NCI-H2171 (cell line): ENCODE measurements at places on chromosomes 4 and X.
A peak's percentile ranks its signal among the peaks of the same experiment; 100 is the strongest.

GRCh38 chr4:167966143-167966542 is 126.2 kb upstream of the ANXA10 start:
- no peak for DNase-seq

- DNase-seq, result no peak
Measured at GRCh38 chr4:163755013-163755412, 260.5 kb downstream of the TMA16 start.

- DNase-seq, result no peak
Measured at GRCh38 chrX:31392513-31392912, 320.7 kb upstream of the FTHL17 start.

- no peak for DNase-seq
Measured at GRCh38 chr4:174627473-174627872, 105.2 kb upstream of the HPGD start.

DNA sequence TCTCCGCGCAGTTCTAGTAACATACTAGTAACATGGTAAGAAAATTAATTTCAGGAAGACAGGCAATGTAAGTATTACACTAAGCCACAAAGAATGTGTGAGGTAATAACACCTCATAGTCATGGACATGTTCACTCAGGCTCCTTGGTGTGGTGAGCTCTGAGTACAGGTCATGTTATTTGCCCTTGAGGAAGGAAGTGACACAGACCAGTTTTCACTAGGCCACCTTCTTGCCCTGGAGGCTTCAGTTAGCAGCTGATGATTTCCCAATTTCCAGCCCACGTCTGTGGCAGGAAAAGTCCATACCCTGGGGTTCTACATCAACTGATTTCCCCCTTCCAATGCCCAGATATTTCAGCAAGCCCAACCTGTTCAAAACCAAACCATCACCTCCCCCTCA is 6.7 kb downstream of the APOO start:
- no peak for DNase-seq

DNA sequence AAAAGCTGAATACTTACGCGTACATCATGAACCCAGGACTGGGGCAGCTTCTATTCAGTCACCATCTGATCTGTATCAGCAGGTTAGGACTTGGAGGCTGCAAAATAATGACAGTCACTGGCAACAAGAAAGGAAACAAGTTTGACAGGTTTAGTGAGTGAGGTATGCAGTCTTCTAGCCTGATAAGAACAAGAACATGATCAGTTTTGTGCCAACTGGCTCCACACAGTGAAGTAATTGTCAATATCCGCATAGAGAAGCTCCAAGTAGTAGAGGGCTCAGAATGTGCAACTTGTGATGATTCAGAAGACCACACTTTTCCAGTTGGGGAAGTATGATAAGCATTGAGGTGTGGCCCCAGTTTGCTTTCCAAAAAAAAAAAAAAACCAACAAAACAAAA is at the start of gene TMPRSS11F:
Gene TMPRSS11F, minus strand, starts transcription at position 77 of the 400 bp plus-strand sequence. Its CDS starts 49 bp downstream, at position 28.
- DNase-seq, result no peak

DNA sequence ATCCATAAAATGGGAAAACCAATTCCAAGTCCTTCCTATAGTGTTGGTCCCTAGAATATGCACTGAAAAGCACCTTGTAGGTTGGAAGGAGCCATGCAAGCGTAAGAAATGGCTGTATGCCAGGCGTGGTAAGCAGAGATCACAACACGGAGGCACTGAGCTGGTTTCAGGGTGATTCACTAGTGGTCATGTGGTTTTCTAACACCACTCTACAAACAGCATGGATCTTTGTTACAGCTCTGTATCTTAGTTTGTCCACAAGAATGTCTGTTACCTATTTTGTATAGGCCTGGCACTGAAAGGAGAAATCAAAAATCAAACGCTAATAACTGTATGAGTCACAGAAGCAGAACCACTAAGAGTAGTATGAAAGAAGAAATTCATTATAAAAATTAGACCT is 71.9 kb downstream of the MAGEB17 start:
- DNase-seq, result no peak

DNA sequence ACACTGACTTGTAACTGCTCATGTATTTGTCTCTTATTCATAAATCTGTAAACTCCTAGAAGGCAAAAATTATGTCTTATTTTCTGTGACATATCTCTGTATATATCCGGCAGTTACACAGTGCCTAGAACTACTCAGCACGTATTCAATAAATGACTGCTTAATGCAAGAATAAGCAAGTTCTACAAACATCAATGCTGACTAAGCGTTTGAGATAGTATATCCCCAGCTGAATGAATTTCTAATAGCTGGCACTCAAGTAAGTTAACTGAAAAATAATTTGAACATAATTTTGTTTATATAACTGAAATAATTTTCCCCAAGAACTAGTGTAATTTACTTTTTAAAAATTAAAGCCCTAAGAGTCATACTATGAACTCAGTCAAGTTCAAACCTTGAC is 113.7 kb downstream of the ARAP2 start:
- no peak for DNase-seq

GRCh38 chrX:70554081-70554480 is 109.4 kb downstream of the DLG3 start:
- no peak for DNase-seq

DNA sequence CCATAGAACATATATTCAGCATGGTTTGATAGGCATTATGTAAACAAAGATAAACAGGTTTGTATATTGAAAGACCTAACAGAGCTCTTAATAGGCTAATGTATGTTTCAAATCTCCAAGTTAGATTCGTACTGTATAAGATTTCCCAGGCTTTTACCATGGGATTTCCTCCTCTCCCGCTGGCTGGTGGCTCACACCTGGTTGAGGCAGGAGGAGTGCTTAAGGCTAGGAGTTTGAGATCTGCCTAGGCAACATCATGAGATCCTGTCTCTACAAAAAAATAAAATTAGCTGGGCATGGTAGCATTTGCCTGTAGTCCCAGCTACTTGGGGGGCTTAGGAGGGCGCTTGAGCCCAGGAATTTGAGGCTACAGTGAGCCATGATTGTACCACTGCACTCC is 5.4 kb downstream of the CPE start:
- DNase-seq, result peak; percentile 1

DNA sequence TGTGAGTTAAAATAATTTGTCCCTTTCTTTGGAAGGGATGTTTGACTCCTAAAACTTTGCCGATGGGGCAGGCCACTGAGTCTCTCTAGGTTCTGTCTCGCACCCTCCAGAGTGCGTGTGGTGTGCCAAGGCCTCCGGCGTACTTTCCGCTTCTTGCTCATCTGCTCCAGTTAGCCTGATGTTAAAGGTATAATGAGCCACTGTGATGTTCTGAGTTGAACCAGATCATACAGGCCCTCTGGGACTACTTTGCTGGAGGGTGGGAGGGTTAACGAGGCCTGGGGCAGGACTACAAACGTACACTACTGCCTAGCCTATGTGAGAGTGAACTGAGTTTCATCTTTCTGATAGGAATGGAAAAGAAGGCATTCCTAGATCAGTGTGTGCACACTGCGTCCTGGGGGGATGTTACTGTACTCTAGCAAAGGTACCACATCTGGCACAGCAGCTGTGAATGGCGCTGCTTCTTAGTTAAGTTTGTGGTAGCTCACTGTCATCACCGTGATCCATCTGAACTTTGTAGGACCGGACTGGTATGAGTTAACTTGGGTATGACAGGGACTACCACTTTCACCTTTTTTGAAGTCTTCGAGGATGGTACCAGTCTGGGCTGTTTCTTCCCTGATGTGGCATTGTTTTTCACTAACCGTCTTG is 60.2 kb downstream of the RGS12 start:
- no peak for DNase-seq

DNA sequence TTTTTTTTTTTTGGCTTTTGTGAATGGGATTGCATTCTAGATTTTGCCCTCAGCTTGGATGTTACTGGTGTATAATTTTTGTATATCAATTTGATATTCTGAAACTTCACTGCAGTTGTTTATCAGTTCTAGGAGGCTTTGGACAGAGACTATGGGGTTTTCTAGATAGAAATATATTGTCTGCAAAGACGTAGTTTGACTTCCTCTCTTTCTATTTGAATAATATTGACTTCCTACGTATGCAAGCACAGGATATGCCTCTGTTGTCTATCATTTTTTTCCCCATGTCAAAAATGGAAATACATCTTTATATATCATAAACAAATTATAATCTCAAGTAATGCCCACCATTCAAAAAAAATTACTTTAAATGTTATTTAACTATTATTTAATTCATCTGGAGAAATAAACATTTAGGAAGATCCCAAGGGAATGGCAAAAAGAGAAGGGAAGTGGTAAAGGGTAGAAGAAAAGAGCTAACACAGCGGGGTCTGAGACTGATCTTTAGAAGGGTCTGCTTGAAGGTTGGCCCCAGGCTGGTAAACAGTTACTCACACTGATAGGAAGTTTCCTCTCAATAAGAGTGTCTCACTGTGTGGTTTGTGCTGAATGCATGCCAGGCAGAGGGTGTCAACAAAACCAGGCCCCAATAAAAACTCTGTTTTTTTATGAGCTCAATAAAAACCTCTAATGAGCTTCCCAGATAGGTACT is 35.7 kb downstream of the ZNF518B start:
- DNase-seq, result no peak
